ENCODE measurements at places on chromosomes 1 and 21.

DNA sequence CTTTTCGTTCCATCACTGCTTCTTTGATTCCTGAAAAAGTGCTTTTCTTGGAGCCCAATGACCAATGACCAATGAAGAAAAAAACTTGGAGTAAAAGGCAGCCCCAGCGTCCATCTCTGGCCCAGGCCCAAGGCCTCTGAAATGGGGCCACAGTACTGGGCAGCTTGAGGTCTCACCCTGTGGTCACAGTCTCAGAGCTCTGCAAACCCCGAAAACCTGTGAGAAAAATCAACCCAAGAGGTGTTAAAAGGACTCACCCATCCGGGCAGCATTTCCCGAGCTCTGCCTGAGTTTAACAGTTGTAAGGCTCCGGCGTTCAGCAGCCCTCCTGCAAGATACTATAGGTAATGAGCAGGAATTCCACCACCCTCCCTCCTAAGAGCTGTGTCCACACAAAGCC, 2.1 kb upstream of the EFHD2 start:
- DNase-seq, result no peak

GRCh38 chr1:246219508-246220030, 287.5 kb downstream of the SMYD3 start:
- no peak for DNase-seq

GRCh38 chr1:171158096-171158495, 27.0 kb upstream of the FMO2 start:
- no peak for DNase-seq

- no peak for DNase-seq
Observed at GRCh38 chr1:236175642-236176336, 33.5 kb downstream of the GPR137B start.

DNA sequence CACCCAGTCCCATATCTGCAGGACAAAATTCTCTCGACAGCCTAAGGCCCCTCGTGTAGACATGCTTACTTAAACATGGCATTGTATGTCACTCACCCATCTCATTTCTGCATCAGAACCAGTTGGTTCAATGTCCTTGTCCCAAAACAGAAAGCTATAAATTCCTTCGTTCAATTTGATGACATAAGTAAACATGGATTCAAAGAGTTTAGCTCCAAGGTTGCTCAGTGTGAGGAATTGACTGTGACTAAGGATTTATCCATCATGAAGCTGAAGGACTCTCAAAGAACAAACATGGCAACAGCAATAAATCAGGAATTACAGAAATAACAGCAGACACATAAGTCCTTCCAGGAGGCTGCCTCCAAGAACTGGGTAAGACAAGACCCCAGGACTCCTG, 237.2 kb downstream of the TOMM20 start:
- no peak for DNase-seq

DNA sequence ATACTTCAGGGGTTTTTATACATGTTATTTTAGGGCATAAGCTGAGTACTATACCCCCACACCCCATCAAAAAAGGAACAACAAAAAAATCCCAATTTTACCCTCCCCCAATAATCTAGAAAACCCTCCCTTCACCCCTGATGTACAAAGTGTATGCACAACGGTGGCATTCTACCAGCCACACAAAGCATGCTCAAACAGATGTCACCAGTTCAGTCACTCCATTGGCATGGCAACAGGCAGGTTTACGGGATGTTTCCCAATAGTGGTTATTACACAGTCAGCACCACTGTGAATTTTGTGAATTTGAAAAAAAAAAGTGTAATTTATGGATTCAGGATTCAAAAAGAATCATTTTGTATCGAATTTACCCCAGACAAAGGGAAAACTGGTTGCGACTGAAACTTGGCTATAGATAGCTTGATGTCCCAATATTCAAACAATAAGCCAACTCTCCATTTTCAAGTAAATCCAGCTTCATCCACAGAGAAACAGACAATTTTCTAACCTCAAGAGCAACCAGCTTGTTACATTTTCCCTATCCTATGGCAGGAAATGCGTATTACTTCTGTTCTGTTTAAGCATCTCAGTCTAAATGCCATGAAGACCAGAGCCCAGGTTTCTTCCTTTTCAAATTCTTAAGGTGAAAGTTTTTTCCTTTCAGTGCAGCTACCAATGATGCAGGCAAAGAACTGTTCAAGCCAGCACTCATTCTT, 34.0 kb upstream of the SLC45A3 start:
- DNase-seq, result no peak

DNA sequence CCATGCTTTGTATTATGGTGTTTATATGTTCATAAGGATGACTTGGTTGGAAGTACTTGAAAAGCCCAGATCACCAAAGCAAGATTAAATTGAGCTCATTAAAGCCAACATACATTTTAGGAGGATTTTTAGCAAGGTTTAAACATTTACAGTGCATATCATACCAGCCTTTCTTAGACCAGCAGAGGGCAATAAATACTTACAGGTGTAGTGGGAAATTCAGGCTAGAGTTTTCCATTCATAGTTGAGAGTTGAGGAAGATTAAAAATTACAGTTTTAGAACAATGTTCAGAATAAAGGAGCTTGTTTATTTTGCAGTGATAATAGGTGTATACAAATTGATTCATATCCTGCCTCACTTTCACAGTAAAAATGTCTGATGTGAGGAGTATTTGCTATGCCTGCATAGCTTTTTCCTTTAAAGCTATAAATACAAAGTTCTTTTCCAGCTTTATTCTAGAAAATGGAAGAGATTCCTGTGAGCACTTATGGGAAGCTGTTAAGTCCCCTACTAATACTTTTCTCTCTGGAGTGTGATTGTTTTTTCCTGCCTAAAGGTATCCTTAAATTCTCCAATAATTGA, 35.3 kb downstream of the DTL start:
- DNase-seq, result no peak

DNA sequence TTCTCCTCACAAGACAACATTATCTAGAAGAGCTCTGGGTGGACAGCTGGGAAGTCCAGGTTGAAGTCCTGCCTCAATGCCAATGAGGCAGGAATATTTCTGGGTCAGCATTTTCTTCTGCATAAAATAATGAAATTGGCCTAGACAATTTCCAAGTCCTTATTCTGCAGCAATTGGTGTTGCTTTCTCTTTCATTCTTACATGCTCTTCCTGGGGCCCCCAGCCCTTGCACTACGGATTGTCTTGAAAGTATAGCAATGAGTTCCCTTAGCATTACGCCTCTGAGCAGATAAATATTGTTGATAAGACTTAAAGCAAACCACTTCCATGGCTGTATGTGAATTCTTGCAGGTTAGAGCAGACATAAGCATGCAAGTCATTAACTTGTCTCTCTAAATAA, 188.5 kb downstream of the TGFBR3 start:
- peak; percentile 8 for DNase-seq

DNA sequence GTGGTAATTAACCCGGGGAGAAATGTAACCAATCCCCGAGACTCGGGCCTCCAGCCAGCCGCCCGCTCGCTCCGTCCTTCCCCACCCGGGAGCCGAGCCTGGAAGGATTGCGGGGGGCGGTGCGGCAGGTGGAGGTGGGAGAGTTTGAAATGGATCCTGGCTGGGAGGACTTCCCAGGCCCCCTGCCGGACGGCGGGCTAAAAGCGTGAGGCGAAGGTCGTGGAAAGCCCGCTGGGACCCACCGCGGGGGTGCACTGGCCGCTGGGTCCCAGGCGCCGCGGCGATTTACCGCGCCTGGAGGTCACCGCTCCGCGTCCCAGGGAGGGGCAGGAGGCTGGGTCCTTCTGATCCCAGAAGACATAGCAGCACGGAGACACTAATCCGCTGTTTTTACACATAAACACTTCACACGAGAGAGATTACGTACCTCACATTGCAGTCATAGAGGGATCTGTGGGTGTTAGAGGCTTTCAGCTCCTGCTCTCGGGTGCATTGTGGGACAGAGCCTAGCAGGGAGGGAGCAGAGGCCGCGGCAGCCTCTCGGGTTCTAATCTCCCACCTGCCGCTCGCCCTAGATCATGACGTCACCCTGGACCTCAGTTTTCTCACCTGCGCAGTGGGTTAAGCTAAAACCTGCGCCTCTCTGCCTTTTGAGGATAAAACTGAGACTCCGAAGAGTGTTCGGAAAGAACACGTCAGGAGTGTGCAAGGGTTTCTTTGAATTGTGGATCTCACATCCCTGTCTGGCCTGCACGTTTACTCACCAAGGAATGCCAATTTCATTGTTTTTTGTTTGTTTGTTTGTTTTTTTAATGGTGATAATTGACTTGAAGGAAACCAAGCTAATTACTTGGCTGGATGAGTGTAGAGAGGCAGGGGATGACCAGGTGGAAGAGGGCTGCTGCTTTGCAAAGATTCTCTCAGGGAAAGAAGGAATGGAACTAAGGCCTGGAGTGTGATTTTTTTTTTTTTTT, 17.1 kb upstream of the TMEM9 start:
- no peak for DNase-seq

DNA sequence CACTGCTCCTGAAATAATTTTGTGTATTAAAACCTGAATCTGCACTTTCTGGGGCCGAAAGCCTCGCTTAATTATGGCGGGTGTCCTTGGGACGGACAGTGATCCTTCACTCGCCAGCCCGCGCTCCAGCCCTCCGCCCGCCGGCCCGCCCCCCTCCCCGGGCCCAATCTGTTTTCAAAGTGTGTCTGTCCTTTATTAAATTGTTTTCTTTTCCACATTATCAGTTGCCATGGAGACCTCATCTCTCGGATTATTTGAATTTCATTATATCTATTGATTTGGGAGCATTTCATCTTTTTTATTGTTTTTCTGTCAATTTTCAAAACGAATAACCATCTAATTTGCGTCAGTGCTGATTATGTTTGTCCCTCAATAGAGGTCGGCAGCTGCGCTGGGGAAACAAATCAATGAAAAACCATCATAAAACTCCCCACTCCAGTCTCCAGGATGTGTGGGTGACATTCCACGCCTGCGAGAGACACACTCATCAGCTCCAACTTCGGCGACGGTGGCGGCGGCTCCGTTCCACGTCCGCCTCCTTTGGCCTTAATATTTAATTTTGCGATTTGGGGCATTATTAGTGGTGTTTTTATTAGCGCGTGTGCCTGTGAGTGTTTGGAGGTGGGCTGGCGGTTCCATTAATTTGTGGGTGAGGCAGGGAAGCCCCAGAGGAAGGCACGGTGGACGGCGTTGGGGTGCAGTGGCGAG, 123.9 kb downstream of the CASZ1 start:
- DNase-seq, result no peak

DNA sequence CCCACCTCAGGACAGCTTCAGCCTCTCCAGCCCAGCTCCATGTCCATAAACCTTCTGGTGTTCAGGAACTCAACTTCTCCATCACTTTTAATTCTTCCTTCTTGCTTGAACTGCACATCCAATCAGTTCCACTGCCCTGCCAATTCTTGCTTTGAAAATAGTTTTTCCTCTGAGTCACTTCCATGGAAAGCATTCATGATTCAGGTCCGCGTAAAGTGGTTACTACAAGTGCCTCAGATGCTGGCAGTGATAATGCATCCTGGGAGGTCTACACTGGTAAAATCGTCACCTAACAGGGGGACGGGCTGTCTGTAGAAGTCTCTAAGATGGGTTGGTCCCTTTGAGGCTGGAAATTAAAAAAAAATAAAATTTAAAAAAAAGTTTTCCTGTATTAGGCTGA, 25.9 kb upstream of the RCAN1 start:
- no peak for DNase-seq

DNA sequence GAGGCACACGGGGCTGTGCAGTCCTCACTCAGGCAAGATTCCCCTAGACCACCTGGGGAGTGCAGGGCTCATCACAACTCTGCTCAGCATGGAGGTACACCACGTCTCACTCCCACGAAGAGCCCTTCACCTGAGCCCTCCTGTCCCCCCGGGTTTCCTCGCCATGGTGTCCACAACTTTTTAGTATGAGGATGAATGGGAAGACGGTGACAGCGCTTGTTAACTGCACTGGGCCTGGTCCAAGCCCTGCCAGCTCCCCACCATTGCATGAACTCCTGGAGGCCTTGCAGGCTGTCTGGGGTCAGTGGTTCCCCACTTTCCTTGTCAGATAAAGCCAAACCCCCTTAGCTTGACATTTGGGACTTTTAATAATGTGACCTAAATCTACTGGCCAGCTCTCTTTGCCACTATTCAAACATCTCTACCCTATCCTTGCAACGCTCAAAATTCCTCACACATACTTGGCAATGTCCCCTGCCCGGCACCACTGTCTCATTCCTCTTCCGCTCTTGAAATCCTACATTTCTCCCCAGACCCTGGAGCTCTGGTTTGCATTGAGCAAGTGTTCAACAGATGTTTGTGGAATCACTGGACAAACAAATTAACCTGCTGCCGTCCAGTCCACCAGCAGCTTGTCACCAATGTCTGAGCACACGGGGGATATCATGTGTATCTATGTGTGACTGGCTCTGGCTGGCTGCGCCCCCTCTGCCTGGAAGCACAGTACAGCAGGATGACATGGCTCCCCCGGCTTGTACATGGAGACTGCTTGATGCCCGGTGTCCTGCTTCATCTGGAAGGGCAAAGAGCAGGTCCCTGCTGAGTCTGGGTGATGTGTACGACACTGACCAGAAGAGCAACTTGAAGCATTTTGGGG, 11.2 kb downstream of the TMEM9 start:
- DNase-seq, result no peak

GRCh38 chr21:29477347-29477746, 178.6 kb downstream of the BACH1 start:
- no peak for DNase-seq

DNA sequence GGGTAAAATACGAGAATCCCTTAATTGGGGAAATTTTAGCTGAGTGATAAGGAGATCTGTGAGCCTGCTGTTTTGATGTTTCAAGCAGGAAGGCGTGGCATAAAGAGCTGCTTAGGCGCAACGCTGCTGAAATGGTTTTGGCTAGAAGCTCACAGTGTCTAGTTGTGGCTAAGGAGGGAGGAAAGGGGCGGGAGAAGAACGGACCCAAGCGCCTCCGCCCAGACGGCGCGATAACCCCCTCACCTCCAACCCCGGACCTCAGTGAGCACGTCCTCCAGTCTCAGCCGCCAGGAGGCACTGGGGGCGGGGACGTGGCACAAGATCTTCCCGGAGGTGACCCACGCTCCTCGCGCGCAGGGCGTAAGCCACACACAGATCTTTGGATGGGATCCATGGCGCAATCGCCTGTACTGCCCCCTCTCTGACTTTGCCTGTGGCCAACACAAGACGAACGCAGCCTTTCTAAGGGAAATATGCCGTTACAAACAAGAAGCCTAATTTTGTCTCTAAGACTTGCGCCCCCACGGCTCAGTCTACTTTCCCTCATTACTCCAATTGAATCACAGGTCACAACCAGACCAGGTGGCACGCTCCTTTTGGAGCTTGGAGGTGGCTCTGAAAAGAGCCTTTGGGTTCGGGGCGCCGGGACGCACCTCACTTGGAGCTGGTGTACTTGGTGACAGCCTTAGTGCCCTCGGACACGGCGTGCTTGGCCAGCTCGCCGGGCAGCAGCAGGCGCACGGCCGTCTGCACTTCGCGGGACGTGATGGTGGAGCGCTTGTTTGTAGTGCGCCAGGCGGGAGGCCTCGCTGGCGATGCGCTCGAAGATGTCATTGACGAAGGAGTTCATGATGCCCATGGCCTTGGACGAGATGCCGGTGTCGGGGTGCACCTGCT, 23.4 kb upstream of the RNF187 start:
- DNase-seq, result peak; percentile 95

All from T-helper 1 cell (primary cell).